ENCODE measurements at places on chromosomes 1 and 21. TPM values are rescaled to one million over a fixed set of nuclear protein-coding genes. Genes with fewer than 3 reads are reported as not detected.

Gene PRAMEF14
- not detected for total RNA-seq

Gene WNT4
- 2.4 TPM for total RNA-seq

Gene NPR1
- total RNA-seq, result not detected

Gene KRTAP12-2
- total RNA-seq, result not detected

Gene PIGC
- total RNA-seq, result 29.2 TPM

Gene EPHX1
- 32.5 TPM for total RNA-seq

Gene CDA
- total RNA-seq, result 7.4 TPM

Gene PRR9
- total RNA-seq, result not detected

Gene TFAP2E
- total RNA-seq, result 0.26 TPM

GRCh38 chr1:20834780-20835179 lies 47.7 kb upstream of the HP1BP3 start:
- no peak for DNase-seq
- no peak overlapping the region for H3K27ac ChIP-seq
- H3K4me3 ChIP-seq, result no peak overlapping the region
- H3K36me3 ChIP-seq, result no peaks in the 10 kb centered on the region
- no peaks in the 10 kb centered on the region for H3K4me1 ChIP-seq

- peaks cover 16% of the 10 kb centered on the region for H3K4me1 ChIP-seq
- no peak overlapping the region for H3K27ac ChIP-seq
- H3K27me3 ChIP-seq, result no peaks in the 10 kb centered on the region
- peaks cover 34% of the 10 kb centered on the region for H3K36me3 ChIP-seq
- DNase-seq, result no peak
Measured at GRCh38 chr1:27350663-27351540, 9.1 kb downstream of the SYTL1 start.

DNA sequence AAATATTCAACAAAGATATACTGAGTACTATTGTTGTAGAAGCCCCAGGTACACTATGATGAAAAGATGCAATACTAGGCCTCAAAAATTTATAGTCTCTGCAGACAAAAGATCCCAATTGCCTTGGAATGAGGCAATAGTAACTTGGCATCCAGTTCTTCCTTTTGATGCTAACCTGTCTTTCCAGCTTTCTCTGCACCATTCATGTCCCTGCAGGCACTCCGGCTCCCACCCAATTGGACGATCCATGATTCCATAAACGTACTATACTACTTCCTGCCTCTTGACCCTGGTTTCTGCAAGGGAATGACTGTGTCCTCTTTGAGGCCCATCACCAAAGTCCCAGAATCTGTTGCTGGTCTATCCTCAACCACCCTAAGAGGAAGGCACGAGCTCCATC lies 8.0 kb upstream of the TAGLN2 start:
- no peaks in the 10 kb centered on the region for H3K27me3 ChIP-seq
- H3K4me1 ChIP-seq, result peaks cover 23% of the 10 kb centered on the region
- no peak for DNase-seq
- H3K4me3 ChIP-seq, result no peak overlapping the region
- H3K36me3 ChIP-seq, result peaks cover 6% of the 10 kb centered on the region

DNA sequence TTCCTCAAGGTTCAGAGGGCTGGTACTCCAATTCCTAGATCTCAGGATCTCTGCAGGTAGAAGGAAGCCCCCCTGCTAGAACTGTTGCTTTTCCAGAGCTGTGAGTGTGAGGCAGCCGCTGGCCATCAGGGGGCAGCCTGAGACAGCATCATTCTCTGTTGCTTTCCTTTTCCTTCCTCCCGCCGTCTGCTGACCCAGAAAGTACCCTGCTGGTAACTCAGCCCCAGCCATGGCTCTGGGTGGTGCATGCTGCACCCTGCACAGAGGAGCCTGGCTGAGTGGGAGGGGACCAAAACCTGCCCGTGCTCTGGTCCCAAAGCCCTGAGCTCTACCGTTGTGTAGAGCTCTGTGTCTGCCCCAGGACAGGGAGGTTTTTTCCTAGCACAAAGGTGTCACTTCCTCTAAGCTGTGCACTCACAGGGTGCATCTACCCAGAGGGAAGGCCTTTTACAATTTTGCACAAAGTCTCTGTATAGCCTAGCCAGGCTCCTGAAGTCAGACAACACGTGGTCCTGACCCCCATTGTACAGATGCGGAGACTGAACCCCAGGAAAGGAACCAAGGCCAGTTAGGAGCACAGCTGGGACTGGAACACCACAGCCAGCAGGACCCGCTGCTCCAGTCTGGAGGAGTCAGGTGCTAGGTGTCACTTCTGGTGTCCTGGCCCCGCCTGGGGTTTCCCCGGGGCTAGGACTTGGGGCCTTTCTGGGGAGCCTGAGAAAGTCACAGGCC lies 5.6 kb upstream of the FAM131C start:
- peak; percentile 80 for DNase-seq
- no peak overlapping the region for H3K27ac ChIP-seq
- no peaks in the 10 kb centered on the region for H3K36me3 ChIP-seq
- no peaks in the 10 kb centered on the region for H3K27me3 ChIP-seq
- no peak overlapping the region for H3K4me3 ChIP-seq

GRCh38 chr1:43442756-43443155 lies 11.0 kb downstream of the HYI start:
- no peak overlapping the region for H3K4me3 ChIP-seq
- H3K27ac ChIP-seq, result no peak overlapping the region
- no peaks in the 10 kb centered on the region for H3K27me3 ChIP-seq
- DNase-seq, result no peak
- H3K4me1 ChIP-seq, result peaks cover 17% of the 10 kb centered on the region
